GF-D8 (cell line): ENCODE measurements at places on chromosomes 16 and 17.

- no peak for DNase-seq
Observed at GRCh38 chr16:83253521-83253920, 554.3 kb upstream of the HSBP1 start.

GRCh38 chr17:81550830-81551457, 1.2 kb downstream of the FAAP100 start:
- DNase-seq: no peak

DNA sequence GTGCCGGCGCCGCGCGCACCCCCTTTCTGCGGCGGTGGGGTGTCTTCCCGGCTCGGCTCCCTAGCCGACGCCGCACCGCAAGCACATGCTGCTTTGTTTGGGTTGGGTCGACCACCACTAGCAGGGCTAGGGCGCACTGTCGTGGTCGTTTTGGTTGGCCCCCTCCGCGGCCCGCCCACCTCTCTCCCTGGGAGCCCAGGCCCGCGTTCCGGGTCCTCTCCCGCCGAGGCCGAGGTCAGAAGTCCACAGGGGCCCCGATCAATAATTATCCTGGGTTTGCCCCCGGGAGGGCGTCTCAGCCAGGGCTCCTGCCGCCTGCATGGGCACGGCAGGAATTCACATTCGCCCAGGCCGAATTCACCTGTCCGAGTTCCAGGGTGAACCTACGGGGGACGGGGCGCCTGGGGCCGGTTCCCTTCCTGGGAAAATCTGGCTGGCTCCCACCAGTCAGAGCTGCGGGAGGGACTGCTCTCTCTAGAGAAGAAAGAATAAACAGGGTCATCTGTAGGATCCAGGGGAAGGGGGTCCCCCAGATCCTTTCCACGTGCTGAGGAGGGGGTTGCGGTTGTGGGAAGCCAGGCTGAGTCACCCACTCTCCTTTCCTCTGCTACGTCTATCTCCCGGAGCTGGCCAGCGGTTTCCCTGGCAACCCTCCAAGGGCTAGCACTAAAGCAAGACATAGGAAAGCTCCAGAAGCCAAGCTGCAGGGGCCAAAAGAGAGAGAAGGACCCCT, 584 bp upstream of the STAT5B start:
- DNase-seq: peak; percentile 30

DNA sequence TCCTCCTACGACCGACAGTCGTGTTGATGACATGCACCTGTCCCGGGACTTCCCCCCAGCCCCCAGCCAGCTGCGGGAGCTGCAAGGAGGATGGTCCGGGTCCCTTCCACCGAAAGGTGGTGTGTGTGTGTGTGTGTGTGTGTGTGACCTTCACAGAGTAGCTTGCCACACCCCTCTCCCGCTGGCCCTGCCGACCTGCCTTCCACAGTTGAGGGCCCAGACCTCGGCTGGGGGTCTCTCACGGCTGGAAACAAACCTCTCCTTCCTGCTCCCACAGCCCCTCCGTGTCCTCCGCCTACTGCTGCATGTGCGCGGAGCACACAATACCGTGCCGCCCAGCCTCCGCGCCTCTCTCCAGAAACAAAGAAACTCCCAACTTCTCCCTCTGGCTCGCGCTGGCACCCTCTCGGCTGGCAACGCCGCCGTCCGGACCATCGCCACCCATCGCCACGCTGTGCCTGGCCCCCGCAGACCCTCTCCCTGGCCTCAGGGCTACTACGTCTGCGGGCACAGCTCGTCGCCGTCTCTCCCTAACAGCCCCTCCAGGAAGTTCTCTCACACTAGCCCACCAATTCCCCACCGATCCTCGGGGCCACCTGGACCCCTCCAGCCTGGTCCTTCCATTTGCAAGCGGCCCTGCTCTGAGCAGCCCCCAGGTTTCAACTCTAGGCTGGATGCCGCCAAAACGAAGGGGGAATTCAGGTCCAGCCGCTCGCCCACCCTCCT, 81.2 kb downstream of the TIMM22 start:
- DNase-seq: no peak

DNA sequence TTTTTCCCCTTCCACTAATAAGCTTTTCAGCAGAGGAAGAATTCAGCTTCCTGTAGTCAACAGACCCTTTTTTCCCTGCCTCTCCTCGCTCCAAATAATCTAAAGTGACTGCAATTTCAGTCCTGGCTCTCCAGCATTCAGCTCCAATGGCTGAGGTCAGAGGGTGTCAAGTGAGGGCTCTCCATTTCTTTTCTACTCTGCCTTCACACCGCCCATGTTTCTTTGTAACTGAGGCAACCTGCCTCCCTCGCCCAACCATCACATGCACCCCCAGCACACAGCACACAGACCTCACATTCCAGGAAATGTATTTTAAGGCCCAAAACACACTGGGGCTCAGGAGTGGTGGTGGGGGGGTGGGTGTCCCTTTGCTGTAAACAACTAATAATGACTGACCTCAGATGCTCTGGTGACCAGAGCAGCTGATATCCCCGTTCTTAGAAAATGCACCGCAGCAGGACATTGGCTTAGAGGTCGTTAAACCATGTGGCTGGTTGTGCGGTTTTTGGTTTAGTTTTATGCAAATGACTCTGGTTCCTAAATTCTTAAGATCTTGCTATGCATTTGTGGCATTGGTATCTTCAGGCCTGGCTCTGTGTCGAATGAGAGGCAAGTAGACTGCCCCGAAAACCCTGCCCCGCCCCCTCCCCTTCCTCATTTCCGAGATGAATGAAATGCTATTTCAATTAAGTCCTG, 203.6 kb downstream of the ZFHX3 start:
- DNase-seq: peak; percentile 62

DNA sequence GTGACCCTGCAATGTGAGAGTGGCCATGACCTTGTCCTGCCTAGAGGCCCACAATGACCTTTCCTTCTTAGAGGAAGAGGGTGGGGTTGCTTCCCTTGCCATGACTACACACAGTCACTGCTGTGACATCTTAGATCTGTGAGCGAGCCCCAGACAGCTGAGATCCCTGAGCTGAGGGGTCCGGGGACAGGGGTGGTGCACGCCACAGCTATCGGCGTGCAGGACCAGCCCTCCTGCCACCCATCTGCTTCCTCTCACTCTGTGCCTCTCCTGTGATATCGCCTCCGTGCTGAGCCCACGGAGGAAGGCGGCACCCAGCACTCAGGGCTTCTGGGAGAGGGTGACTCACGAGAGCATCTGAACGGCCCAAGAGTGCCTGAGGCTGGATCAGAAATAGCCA, 35.2 kb downstream of the KIAA0513 start:
- DNase-seq: no peak

DNA sequence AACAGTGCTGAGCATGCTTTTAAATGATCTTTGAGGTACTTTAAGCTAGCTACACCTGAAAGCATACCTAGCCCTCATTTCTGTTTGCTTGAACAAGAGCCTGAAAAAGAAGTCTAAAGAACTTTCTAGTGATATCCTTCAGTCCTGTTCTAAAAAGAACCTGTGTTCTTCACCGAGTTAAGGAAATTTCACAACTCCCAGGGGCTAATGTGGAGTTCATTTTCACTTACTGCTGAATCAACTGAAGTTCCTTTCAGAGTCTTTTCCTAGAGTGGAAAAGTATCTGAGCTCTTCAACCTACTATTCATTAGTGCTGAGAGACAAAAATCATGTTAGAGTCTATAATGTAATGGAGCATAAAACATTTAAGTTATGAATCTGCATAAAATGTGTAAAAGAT, 66.9 kb downstream of the CHD9 start:
- peak; percentile 42 for DNase-seq

DNA sequence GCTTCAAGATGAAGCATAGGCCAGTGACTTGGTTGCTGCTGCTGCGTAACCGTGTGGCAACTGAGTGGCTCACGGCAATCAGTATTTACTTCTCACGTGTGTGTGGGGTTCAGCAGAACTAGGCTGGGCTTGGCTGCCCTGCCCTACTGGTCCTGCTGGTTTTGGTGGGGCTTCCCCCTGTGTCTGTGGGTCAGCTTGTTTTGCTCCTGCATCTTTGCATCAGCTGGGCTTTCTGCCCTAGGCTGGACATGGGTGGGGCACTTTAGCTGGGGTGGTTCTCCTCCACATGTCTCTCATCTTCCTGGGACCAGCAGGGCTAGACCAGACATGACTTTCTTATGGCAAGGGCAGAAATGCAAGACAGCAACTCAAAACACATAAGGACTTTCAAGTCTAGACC, 550.5 kb downstream of the MAF start:
- no peak for DNase-seq

DNA sequence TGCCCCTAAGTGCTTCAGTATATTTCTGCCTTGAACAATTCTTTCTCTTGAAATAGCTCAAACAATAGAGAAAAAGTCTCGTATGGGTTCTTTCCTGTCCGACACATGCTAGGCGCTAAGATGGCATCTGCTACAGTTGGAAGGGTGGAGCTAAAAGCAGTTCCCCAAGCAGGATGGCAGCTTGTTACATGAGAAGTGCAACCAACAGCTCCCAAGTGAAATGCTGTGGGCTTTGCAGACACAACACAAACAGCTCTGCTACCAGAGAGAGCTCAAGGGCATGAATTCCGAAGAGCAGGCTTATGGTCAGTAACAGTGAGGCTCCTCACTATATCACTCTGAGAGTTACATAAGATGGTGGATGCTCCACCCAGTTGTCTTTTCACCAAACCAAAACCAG, 83.8 kb downstream of the VPS53 start:
- DNase-seq: no peak

- DNase-seq: no peak
Observed at GRCh38 chr17:13943909-13944308, 125.4 kb upstream of the COX10 start.

DNA sequence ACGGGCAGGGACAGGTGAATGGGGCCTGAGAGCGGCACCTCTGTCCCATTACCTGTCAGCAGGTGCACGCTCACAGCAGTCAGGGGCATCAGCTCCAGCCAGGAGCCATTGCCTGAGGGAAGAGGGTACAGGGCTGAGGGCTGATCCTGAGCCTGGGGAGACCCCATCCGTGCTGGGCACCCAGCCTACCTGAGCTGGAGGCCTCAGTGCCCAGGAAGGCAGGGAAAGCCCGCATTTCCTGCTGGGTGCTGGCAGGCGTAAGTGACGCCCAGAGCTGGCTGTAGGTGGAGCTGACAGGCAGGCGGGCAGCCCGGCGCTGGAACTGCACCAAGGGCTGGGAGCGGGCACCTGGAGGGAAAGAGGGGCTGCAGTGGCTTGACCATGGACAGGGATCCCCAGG, 7.4 kb downstream of the FAM171A2 start:
- DNase-seq: no peak

DNA sequence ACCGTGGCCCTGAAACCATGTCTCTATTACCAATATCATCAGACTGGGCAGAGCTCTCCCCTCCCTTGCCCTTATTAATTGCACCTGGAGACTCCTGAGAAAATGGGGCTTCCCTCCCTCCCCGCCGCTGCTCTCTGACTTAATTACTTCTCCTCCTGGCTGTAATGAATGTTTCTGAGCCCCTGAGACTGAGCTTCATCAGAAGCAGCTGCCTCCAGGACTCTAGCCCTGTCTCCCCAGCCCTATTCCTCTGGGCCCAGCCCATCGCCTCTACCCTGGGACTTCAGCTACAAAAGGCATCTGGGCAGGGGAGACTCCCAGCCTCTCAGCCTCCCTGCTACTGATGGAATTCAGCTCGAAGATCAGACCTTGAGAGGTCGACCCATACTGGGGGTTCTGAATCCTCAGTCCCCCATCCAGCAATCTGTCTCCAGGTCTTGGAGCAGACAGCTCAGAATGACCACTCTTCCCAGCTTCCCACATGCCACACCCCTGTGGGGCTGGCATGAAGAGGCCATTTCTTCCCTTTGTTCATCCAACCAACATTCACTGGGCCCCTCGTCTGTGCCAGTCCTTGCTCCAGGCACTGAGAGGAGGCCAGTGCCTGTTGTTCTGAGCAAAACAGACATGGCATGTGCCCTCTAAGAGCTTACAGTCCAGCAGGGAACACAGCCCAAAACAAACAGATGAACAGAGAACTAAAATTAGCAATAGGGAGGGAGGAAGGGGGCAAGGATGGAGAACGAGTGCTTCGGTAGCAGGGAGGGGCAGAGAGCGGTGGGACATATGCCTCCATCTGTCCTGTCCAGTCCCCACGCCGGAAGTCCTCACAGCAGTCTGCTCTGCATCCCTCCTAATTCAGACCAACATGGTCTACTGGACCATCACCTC, 17.0 kb upstream of the NAGS start:
- no peak for DNase-seq

DNA sequence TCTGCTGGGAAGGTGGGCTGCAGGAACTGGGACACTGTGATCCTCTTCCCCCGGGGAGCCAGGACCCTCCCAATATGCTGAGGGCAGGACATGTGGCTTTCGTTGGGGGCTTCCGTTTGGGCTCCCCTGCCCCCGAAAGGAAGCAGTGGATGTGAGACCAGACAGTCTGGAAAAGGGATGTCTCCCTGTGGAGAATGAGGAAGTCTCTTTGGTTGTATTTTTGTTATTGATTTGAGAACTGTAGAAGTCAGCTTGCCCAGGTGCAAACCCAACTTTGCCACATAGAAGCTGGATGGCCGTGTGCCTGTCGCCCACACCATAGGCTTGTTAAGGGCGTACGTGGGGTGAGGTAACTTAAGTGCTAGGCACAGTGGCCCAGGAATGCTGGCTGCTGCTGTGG, 18.8 kb downstream of the LLGL2 start:
- DNase-seq: no peak

DNA sequence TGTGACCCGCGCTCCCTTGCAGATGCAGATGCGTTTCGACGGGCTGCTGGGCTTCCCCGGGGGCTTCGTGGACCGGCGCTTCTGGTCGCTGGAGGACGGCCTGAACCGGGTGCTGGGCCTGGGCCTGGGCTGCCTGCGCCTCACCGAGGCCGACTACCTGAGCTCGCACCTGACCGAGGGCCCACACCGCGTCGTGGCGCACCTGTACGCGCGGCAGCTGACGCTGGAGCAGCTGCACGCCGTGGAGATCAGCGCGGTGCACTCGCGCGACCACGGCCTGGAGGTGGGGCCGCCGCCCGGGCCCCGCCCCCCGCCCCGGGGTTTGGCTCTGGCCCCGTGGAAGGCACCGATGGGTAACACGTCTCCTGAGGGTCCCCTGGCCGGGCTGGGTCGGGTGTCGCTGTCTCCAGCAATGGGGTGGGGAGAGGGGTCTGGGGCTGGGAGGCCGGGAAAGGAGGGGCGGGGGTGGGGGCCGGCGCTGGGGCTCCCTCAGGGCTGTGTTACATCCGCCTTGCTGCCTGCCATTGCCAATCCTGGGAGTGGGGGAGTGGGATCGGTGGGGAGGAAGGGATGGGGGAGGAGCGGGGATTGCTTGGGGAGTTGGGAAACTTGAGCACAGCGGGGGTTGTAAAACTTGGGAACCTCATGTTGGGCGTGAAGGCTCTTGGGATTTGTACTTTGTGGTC, 737 bp downstream of the NUDT16L1 start:
- no peak for DNase-seq

GRCh38 chr17:62134397-62134796, 69.3 kb upstream of the MED13 start:
- DNase-seq: no peak

GRCh38 chr17:42386777-42387657, 1.2 kb downstream of the STAT3 start:
- DNase-seq: peak; percentile 79

GRCh38 chr17:6392609-6393350, 42.1 kb downstream of the AIPL1 start:
- DNase-seq: no peak

GRCh38 chr17:73942703-73943415, 260.6 kb upstream of the RPL38 start:
- no peak for DNase-seq

- no peak for DNase-seq
Observed at GRCh38 chr16:5560084-5560483, 462.5 kb upstream of the EEF2KMT start.
